ENCODE measurements at places on chromosomes 4 and X.

GRCh38 chr4:86921608-86922252 is 13.1 kb upstream of the AFF1 start:
- DNase-seq, result no peak

DNA sequence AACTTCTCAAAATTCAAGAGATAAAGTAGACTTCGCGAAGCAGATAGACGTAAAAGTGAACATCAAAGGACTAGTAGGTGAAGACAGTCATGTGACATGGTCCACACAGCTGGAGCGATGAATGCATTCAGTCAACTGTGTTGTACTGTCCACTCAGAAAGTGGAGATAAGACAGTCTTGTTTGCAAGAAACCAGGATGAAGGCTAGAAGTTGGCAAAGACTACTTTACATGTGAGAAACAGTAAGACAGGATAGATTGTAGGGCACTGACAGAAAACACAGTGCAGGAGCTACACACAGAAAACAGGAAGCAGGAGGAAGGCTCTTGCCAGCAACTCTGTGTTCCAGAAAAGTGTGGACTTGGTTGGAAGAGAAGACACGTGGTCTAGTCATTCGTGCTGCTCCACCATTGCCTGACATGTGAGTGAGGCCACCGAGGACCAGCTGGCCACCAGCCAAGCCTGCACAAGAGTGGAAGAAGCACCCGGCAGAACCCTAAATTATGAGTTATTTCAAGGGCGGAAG is 78.9 kb downstream of the FAT1 start:
- no peak for DNase-seq

GRCh38 chr4:159562366-159562765 is 459.5 kb downstream of the RAPGEF2 start:
- no peak for DNase-seq

- DNase-seq, result no peak
These were observed 23.3 kb upstream of the LNX1 start for GRCh38 chr4:53614591-53614990.

DNA sequence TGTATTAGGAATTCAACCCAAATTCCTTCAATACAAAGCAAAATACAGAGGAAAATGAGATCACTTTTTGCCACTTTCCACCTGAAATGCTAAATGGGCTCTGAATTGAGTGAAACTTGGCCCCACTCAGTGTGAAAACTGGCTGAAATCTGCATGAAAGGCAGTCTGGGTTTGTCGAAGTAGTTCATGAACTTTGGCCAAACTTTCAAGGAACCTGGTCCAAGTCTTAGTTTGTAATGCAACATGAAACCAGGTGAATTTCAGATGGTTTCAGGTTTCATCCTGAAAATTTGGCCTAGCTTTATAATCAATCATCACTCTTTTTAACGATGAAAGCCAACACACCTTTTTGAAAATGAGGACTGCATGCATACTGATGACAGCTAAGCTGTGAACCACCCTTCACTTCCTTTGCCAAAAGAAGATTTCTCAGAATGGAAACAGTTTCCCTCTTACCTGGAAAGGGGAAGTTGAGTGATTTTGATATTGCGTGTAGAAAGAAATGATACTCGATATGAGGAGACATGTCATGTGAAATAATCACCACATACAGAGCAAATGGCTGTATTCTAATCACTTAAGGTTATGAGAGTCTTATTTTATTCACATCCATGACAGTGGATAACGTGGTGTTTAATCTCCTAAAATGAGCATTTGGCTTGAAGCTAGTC is 209.9 kb upstream of the ETNPPL start:
- no peak for DNase-seq

GRCh38 chr4:26073886-26074560 is 160.0 kb downstream of the SMIM20 start:
- no peak for DNase-seq

GRCh38 chrX:71637253-71637618 is 18.9 kb upstream of the CXCR3 start:
- DNase-seq, result no peak

- no peak for DNase-seq
These were observed 146.7 kb downstream of the TET2 start for GRCh38 chr4:105293360-105293759.

GRCh38 chr4:132540797-132541196 is 608.3 kb upstream of the PCDH10 start:
- no peak for DNase-seq

DNA sequence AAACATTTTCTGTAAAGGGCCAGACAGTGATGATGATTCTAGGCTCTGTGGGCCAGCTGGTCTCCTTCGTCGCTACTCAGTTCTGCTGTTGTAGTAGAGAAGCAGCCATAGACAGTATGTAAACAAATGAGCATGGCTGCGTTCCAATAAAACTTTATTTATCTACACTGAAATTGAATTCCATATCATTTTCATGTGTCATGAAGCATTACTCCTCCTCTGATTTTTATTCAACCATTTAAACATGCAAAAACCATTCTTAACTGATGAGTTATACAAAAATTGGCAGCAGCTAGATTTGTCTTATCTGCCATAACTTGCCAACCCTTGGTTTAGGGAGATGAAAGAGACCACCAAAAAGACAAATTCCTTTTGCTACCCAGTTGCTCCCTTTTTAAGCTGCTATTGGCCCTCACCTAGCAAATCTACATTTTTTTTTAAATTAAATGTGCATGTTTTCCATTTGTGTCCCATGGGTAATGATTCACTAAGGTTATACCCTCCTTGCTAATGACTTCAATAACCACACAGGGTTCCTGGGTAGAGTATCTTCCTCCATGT is 309.9 kb downstream of the DHX15 start:
- no peak for DNase-seq

DNA sequence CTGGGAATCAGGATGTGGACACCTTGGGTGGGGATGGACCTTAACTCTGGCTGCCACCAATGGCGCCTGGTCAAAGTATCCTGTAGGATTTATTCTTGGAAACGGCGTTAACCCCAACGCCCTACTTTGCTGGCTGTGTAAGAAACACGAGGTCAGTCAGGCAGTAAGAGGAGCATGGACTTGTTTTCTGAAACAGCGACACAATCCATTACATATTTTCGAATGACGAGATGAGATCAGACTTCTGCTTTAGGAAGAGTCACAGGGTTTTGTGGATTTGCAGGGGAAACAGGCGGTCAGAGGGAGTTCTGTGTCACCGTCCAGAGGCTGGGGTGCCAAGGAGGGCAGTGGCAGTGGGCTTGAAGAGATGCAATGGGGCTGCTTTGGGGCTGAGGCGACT is 92.2 kb downstream of the TBL1X start:
- no peak for DNase-seq

DNA sequence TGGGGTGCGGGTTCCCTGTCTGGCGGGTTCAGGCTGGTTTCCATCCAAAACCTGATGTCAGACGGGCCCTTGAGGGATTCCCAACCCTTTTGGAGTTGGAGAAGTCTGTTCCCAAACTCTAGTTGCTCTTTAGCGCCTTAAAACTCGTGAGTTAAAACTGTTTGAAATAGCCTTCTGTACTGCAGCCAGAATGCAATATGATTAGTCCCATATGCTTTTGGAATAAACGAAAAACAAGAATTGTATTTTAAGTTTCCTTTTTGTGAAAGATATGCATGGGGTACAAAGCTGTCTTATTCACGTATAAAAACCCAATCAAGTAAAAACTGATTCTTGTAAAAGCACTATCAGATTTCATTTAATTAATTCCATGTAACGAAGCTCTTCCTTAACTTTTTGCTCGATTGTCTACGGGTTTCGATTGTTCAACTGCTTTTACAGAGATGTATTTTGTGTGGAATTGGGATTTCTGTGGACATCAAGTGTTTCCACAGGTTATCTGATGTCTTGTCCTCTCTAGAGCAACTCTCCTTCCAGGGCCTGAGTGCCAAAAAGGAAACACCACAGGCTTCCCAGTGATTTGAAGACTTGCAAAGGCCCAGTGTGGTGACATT is 49.5 kb downstream of the CLDN34 start:
- DNase-seq, result no peak

DNA sequence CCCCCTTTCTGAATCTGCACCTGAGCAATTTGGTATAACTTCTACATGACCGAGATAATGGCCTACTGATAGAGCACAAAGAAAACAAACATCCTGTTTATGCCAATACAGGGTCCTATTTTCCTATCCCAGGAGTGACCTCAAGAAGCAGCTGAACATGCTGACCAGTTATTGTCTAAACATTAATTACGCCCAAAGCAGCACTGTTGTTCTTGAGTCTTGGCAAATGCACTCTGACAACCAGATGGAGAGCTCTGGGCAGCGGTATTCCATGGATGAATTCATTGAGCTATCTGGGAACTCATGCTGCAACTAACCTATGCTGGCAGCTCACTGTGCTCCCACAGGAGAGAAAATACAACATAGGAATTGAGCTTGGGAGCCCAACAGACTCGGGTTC is 52.6 kb downstream of the PCYT1B start:
- DNase-seq, result no peak

GRCh38 chr4:72604324-72604723 is 35.3 kb upstream of the ADAMTS3 start:
- no peak for DNase-seq

GRCh38 chrX:82208975-82209374 is 1007.1 kb downstream of the SH3BGRL start:
- DNase-seq, result no peak

- DNase-seq, result peak; percentile 49
These were observed 195.9 kb downstream of the CHM start for GRCh38 chrX:85851418-85851817.

DNA sequence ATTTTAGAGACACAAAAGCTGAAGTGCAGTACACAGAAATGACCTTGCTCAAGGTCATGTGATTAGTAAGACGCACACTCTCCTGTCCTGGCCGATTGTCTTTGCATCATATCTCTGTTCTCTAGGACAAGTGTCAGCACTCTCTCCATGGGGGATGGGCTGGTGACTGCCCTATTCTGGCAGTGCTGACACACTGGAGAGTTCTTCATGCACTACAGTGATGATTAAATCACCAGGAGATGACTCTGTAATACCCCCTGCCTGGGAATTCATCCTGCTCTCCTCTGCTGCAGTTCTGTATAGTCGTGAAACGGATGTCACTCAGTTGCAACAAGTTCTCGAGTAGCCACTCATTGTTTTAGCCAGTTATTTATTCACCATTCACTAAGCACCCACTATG is 5.3 kb upstream of the SHISA3 start:
- DNase-seq, result peak; percentile 12

DNA sequence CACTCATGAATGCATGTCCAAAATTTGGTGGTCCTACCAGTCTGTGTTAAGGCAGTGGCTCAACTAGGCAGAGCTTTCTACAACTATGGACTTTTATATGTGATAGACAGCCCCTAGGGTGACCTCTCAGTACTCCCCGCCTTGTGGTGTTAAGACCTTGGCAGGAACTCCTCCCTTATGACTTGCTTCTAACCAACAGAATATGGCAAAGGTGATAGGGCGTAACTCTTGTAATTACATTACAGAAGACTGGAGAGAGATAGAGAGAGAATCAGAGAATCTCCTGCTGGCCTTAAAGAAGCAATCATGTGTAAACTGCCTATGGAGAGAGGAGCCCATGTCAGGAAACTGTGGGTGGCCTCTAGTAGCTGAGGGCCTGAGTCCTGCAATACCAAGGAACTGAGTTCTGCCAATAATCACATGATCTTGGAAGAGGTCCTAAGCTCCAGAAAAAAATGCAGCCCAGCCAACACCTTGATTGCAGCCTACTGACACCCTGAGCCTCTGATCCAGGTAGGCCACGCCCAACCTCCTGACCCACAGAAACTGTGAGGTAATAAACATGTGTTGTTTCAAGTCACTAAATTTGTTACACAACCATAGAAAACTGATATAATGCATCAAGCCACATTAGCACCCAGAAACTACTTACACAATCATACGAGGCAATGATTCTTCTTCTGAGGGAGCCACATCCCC is 68.9 kb downstream of the INPP4B start:
- DNase-seq, result no peak

DNA sequence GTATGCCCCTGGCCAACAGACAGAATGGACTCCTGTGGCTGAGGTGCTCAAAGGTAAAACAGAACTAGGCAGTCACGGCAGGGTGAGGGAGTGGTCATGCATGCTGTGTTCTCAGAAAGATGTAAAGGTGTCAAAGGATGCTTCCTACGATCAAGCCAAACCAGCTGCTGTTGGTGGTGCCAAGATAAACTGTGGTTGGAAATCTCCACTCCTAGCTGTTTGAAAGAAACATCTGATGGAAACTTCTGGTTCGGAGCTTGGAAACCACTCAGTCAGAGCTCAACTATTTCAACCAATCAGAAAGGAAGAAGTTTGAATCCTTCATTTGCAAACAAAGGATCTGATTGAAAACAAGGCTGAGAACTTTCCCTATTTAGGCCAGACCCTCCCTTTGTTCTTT is 68.5 kb upstream of the DDX60 start:
- no peak for DNase-seq

DNA sequence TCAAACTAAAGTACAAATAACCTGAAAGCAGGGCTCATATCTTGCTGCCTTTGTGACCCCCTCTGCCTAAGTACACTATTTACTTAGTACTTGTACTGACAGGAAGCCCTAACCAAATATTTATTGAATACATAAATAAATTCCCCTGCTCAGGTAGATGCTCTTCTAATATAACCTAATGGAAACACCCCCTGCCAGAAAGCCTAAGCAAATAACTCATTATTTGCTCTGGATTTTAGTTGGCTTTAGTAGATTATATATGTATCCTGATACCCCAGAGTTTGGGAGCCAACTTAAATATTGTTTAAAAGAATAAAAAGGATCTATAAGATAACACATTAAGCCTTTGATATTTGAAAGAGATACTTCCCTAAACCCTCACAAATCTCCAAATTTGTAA is 318.2 kb downstream of the PPP1R2C start:
- no peak for DNase-seq

DNA sequence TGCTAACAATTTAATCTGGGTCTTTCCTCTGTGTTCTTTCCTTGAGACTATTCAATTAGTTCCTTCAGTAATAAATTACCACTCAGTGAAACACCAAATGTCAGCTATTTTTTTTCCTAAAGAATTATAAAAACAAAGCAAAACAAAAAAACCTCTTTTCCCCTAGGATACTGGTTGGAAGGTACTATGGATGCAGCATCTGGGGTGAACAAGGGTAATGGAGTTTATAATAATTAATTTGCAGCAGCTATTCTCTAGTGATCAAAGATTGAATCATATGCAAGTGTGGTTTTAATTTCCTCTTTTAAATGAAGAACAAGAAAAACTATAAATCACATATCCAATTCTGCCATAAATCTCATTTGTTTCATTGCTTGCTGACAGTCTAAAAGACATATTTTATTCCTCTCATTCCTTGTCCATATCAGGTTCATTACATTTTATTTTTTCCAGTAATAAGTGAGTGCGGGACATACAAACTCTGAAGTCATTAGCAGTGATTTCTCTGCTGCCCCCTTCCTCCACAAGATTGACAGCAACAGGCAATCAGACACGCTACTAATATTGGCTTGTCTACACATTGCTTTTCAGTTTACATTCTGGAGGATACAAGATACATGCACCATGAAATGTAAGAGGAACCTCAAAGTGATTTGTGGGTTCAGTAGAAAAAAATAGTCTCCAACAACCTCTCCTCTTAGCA is 1093.4 kb upstream of the SLIT2 start:
- no peak for DNase-seq
